ENCODE measurements at places on chromosomes 7 and 10.

DNA sequence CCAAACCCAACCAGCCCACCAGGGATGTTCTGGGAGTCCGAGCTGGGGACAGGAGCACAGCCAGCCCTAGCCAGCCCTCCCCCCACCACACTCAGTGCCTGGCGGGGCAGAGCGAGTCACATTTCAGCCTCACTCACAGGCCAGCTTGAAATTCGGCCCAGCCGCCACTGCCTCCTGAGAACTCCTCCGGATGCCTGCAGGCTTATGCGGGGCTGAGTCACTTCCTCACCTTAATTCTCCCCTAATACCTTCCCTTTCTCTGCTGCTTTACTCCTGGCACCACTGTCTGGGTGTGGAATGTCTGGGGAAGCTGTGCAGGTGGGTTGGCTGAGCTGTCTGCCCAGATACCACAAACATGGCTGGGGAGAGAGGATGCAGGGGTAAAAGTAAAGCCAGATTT is 22.6 kb upstream of the DLG5 start:
- DNase-seq = no peak

GRCh38 chr10:76036111-76036940 is 604.9 kb downstream of the LRMDA start:
- DNase-seq = no peak

DNA sequence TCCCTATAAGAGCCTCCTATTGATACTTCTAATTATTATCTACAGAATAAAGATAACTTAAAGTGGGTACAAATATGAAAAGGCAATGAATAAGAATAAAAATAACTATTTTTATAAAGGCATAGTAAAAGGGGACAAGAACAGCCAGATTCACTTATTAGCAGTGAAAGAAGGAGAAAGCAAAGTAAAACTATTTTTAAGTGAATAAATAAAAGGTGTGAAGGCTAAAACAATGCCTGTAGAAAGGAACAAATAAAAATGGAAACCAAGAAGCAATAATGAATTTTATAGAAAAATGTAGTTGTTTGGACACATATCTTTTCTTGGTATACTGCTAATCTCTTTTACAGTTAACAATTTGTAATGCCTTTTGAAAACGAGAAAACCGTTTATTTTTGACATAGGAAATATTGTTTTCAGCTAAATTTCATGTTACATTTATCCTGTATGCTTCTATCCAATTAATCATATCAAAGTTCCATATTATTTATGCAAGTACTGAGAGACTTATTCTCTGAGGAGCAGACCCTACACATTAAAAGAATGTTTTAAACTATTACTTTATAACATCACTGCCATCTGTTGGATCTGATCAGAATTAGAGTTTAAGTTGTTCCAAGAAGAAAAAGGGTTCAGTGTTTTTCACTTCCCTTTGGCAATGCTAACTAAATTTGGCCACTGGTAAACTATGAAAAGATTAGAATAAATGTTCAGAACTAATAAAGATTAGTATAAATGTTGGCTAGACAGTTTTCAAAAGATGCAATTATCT is 59.1 kb downstream of the ARMC3 start:
- DNase-seq = no peak

DNA sequence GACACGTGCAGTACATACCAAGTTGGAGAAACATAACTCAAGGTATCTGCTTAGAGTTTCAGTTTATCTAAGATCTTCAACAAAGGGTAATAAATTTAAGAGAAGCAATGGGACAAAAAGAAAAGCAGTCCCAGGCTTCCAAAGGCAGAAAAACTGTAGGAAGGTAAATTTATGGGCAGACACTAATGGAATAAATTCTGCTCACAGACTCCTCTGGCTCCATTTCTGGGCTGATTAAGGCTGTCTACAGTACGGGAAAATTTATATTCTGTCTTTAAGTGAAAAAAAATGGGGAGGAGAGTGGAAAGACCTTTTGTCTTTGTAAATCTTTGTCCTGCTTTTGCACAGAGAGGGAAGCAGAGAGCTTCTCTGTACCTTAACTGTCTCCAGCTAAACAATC is 587.5 kb upstream of the IGFBP3 start:
- no peak for DNase-seq

DNA sequence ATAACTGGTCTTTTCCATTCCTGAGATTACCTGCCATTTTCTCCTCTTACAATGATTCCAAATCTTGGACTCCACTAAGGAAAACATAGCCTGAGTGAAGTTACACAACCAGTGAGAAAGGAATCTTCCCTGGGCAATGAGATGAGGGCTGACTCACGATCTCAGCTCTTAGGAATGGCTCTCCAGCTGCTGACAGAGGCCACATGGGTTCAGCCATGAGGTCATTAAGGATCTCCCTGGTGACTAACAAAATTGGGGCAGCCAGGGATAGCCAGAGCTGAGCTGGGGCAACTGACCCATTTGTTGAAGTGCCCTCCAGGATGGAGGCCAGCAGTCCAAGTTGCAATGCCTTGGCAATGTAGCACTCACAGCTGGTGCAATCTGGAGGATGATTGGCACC is 78.7 kb upstream of the MKLN1 start:
- DNase-seq = no peak

Data from stimulated activated CD4-positive, alpha-beta T cell treated with anti-CD3 and anti-CD28 coated beads, TNF-alpha, amount 100 ng/mL, for 1 hour (primary cell).